ENCODE measurements at places on chromosomes 5 and 9. TPM values are rescaled to one million over a fixed set of nuclear protein-coding genes. Genes with fewer than 3 reads are reported as not detected.

ANKRD18B gene
- 0.93 TPM for total RNA-seq

CD14 gene
- not detected for total RNA-seq

DNA sequence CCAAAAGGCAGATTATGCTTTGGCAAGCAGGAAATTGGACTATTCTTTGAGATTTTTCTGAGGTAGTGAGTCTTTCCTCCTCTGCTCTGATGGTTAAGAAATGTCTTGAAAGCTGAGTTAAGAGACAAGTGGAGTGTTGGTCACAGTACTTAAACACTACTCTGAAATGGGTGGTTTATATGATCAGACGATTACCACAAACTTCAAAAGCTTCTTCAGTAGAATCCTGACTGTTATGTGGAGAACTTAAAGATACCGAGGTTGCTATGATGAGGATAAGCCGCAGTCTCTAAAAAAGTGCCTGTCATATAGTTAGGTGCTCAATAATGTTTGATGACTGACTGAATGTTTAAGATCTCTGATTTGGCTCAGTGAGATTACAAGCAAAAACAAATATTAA lies 24.3 kb downstream of the GCNT4 start:
- DNase-seq = no peak

- DNase-seq = no peak
Measured at GRCh38 chr5:139895647-139896046, 100.0 kb downstream of the PSD2 start.

PCDHGC5 gene
- 0.24 TPM for total RNA-seq

GPR150 gene
- total RNA-seq = 0.82 TPM

- DNase-seq = no peak
Measured at GRCh38 chr5:159056201-159056600, 43.5 kb downstream of the EBF1 start.

DNA sequence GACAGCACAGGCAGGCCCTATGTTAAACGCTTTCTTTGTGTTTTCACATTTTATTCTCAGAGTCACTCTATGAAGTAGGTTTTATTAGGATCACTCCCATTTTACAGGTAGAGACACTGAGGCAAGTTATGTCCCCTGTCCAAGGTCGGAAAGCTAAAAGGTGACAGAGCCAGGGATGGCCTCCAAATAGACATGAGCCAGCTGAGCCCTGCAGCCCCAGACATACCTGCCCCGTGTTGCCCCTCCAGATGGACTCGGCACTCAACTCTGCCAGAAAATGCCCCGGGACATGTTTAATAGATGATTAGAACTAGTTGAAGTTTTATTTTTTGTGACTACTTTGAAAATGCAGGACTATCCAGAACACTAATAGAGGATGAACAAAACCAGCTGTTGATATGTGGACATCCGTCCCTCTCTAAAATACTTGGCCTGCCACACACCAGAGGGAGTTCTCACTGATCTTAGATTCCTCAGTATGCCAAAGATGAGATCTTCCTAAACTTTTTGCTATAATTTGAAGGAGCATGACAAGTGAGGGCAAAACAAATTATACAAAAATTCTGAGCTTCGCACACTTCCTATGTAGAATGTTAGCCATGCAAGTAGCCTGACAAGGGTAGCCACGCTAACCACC lies 258.6 kb upstream of the ADAMTS16 start:
- no peak for DNase-seq

- DNase-seq = no peak
Measured at GRCh38 chr9:131447148-131447547, 53.3 kb downstream of the PRRC2B start.

DNA sequence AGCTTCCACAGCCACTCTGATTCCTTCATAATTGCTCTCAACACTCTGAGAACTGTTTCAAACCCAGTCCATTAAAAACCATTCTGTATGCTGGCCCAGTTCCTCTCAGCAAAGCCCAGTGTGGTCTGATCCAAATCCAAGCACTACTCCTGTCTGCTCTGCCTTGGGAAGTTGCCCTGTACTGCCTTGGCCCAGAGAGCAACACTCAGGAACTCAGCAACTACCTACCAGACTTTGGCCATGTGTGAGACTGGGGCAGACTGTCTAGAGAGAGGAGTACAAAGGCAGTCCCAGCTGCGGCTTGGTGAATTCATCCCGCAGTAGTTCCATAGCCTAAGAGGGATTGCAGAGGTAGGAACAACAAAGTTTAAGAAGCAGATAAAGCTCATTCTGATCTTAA lies 214.4 kb downstream of the MCTP1 start:
- no peak for DNase-seq

GRCh38 chr9:91062281-91062680 lies 260.7 kb downstream of the SYK start:
- no peak for DNase-seq
